Left kidney (tissue), 8 donors: ENCODE measurements at places on chromosomes 12 and 14. TPM values are rescaled to one million over a fixed set of nuclear protein-coding genes. Genes with fewer than 3 reads are reported as not detected.
A peak's percentile ranks its signal among the peaks of the same experiment; 100 is the strongest.

DNA sequence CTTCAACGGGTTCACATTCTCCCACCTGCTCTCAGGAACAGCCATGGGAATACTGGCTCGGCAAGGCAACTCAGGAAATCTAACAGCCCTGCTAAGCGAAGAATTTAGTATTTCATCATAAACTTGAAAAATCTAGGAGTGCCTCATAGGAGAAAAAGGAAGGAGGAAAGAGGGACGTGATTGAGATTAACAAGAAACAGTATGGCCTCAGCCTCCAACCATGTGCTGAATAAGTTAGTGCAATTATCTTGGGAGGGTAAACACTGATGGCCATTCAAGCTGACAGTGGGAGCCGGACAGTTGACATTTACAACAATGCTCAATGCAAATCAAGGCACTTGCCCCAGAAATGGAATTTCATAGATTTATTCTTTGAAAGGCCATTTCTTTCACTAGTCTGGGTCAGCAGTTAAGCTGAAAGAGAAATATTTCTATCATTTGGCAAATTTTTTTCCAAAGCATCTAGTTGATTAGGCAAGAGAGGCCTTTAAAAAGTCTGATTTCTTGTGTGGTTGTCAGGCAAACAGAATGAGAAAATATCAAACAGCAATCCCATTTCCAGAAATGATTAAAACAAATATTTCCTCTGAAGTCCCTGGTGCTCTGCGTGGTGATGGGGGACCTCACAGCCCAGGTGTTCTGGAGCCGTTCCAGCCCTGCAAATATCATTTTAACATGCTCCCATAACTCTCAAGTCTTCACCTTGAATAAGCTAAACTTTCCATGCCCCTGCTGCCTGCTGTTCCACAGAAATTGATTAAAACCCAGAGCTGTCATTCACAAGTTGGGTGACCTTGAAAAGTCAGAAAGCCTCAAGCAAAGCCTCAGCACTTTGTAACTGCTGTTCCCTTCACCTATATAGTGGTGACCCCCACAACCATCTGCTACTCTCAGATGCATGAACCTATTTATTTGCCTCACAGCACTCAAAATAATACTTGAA is 121.6 kb downstream of the PHLDA1 start:
- DNase-seq: no peak

GRCh38 chr12:84113666-84114065 is 798.9 kb downstream of the SLC6A15 start:
- no peak for DNase-seq

DNA sequence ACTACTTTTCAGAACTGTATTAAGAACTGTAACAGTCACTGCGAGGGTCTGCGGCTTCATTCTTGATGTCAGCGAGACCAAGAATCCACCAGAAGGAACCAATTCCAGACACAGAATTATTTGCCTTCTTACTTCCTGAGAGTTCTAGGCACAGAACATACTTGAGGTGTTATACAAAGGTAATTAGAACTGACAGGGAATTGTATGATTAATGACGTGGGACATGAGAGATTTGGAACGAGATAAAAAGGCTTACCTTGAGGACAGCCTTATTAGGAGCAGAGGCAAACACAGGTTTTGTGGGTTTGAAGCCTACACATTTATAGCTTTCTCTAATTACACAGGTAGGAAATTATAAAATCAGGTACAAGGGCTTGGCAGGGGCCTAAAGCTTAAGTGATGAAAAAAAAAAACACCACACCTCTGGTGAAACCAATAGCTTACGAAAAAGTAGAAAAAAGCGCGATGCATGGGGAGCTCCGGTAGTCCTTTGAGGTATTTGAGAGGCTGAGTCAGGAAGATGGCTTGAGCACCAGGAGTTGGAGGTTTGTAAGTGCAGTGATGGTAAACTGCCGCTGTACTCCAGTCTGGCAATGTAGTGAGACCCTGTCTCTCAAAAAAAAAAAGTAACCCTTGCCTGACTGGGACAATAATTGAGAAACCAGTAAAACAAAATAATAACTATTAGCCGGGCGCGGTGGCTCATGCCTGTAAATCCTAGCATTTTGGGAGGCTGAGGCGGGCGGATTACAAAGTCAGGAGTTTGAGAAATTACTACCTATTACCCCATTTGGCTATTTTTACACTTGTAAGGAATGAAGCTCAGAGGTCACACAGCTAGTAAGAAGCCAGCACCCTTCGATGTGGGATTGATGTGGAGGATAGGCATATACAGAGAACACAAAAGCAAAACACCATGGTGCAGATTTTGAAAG is 795 bp upstream of the ACOT2 start:
- peak; percentile 10 for DNase-seq

DNA sequence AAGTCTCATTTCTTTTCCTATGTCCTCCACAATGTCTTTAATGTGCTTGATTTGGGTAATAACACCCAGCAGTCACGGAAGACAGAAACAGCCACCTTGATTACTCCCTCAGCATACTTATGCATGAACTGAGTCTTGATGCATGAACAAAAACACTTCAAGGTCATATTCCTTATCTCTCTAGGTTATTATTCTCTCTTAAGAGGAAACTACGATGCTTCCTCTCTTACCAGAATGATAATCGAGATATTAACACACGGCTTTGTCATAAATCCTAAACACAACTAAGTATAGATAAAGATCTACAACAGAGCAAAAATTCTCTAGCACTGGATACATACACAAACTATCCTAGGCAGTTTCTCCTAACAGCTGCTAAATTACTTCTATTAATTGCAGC is 583.5 kb upstream of the ATP2B1 start:
- no peak for DNase-seq

DNA sequence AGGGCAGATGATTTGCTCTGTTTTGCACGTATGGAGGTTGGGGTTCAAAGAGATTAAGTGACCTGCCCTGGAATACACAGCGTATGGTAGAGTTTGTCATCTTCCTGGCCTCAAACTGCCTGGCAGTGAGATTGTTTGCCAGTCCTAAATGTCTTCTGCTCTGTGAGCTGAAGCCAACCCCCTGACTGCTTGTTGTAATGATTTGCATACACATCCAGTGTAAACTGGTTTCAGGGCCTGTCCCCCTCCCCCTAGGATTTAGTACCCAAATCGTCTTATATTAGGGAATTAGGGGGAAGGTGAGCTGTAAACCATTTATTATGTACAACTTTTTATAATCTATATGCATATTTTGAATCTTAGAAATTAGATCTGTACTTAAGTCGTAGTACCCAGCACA is 38.4 kb downstream of the AKAP3 start:
- DNase-seq: no peak

DNA sequence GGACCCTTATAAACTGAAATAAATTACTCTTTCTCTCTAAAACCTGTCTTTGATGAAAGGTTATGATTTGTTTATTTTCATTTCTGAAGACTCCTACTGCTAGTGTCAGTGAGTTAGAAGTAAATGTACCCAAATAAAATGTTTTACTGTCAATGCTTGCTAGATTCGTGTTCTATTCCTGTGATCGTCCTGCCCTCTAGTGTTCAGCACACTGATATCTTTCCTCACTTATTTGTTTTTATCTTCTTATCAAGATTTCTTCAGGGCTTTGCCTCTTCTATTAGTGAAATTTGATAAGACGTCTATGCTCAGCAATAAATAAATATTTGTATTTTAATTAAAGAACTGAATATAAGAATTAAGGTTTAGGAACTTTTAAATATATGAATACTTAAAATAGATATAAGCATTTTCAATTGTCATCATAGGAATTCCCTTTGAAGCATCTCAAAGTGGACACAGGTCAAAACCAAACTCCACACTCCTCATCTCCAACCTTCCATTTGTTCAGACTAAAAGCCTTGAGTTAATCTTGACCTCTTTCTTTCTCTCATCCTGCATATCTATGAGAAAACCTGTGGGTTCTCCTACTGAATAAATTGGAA is 75.8 kb downstream of the C12orf50 start:
- peak; percentile 47 for DNase-seq

The DDX11 gene
- polyA plus RNA-seq: 75.7 TPM

The SPX gene
- polyA plus RNA-seq: 13.8 TPM

The PRH2 gene
- 0.50 TPM for polyA plus RNA-seq
